ENCODE measurements at places on chromosomes 5 and 9.

- DNase-seq = no peak
Observed at GRCh38 chr5:119412279-119413227, 39.7 kb upstream of the HSD17B4 start.

DNA sequence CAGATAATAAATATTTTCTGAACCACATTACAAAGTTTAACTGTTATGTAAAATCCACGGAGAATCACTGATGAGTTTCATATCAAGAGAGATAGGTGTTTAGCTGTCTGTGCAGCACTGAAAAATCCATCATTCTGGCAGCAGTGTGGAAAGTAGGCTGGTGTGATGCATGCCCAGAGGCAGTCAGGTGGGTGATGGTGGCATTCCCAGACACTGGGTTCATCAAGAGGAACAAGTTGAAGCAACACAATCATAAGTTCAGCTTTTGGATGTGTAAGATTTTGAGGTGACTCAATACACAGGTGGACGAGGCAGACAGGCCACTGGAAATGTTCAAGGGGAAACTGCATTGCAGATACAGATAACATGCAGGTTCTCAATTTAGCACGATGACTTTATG is 11.9 kb downstream of the DNAH5 start:
- no peak for DNase-seq

DNA sequence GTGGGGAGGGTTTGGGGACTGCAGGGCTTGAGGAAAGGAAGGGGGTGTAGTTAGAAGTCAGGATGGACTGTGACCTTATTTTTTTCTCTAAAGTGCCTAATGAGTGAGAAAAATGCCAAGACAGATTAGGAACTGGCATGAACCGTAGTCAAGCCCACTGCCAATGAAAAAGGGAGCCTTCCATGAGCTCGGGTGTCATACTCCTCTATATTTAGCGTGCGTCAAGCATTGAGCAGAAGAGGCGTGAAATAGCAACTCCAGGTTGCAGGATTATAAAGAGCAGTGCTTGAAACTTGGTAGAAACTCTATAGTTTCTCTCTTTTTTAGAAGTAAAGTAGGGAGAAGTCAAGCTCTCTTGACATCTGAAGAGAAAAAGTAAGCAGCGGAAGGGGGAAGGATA is 1.8 kb downstream of the SGCD start:
- DNase-seq = no peak

DNA sequence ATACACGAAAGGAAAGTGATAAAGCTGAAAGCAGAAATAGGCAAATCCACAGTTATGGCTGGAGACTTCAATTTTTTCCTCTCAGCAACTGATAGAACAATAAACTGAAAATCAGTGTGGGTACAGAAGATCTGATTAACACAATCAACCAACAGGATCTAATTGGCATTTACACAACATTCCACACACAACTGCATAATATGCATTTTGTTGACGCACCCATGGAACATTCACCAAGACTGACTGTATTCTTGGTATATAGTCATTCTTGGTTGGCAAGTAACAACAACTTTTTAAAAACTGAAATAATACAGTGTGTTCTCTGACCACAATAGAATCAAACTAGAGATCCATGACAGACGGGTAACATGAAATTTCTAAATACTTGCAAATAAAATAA is 218.7 kb upstream of the S1PR3 start:
- DNase-seq = no peak

GRCh38 chr9:130444565-130445221 is at the start of gene ASS1:
Gene ASS1, plus strand, starts transcription at chr9:130444961. Its CDS starts 7,268 bp downstream, at chr9:130452229.
- DNase-seq = peak; percentile 21

GRCh38 chr9:116497095-116497890 is 189.8 kb upstream of the TRIM32 start:
- no peak for DNase-seq

- DNase-seq = no peak
Observed at GRCh38 chr5:113044776-113045465, 68.3 kb downstream of the DCP2 start.

GRCh38 chr9:135326633-135327152 is 152.9 kb upstream of the PPP1R26 start:
- no peak for DNase-seq

DNA sequence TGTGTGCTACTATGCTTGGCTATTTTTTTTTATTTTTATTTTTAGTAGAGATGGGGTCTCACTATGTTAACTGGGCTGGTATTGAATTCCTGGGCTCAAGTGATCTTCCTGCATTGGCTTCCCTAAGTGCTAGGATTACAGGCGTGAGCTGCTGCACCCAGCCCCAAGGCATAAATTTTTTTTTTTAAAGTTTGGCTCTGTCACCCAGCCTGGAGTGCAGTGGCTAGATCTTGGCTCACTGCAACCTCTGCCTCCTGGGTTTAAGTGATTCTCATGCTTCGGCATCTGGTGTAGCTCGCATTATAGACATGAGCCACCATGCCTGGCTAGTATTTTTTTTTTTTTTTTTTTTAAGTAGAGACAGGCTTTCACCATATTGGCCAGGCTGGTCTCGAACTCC is 70.3 kb downstream of the RAB24 start:
- DNase-seq = no peak

DNA sequence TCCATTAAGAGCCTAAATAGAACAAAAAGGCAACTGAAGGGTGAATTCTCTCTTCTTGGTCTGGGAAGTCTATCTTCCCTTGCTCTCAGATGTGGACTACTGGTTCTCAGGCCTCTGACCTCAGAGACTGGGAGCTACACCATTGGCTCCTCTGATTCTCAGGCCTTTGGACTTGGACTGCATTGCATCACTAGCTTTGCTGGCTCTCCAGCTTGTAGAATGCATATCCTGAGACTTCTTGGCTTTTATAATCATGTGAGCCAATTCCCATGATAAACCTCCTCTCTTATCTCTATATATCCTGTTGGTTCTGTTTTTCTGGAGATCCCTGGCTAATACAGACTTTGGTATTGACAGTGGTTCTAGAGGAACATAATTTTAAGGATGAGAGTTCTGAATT is 89.8 kb downstream of the PSAT1 start:
- no peak for DNase-seq

DNA sequence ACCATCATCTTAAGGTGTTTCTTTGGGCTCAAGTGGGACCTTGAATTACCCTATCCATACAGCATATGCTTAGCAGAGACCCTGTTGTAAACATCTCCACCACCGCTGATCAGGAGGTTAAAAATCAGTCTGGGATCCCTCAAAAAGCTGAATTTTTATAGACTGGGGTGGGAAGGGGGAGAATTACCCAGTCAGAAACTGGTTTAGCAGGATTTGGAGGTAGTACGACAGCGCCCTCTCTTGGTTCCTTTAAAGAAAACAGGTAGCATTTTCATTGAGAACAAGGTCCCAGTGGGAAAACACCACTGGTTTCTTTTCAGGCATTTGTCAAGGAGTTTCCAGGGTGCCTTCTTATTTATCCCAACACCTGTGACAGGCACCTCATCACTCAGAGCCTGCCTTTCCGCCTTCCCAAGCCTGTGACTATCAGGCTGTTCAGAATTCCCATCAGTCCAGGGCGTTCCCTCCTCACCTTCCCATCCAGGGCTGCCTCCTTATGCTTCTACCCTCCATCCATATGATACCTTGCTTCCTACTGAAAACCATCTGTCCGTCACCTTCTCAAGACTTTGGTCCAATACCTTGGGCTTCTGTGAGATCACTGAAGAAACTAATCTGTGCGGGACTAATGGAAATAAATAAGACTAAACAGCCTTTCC is 203.8 kb upstream of the RAI14 start:
- no peak for DNase-seq

- DNase-seq = no peak
Observed at GRCh38 chr5:85337435-85337834, 952.8 kb upstream of the EDIL3 start.

DNA sequence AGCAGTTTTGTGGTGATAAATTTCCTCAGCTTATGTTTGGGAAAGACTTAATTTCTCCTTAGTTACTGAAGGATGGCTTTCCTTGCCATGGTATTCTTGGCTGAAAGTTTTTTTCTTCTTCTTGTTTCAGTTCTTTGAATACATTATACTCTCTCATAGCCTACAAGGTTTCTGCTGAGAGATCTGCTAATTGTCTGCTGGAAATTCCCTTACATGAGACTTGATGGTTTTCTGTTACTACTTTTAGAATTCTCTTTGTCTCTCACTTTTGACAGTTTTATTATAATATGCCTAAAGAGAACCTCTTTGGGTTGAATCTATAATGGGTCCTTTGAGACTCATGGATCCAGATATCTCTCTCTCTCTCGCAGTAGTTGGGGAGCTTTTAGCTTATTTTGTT is 693.6 kb downstream of the PRELID2 start:
- DNase-seq = no peak

DNA sequence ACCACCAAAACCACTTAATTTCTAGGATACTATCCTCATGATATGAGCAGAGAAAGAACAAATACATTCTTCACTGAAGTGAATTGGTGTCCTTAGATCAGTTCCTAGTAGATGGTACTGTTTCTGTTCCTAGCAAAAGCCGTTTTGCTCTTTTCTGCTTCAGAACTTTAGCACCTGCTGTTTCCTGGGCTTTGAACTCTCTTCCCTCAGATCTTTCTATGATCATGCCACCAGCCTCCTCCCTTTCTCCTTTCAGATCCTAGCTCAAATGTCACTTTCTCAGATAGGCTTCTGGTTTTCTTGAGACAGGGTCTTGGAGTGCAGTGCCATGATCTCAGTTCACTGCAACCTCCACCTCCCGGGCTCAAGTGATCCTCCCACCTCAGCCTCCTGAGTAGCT is 118.0 kb downstream of the EGFLAM start:
- no peak for DNase-seq

DNA sequence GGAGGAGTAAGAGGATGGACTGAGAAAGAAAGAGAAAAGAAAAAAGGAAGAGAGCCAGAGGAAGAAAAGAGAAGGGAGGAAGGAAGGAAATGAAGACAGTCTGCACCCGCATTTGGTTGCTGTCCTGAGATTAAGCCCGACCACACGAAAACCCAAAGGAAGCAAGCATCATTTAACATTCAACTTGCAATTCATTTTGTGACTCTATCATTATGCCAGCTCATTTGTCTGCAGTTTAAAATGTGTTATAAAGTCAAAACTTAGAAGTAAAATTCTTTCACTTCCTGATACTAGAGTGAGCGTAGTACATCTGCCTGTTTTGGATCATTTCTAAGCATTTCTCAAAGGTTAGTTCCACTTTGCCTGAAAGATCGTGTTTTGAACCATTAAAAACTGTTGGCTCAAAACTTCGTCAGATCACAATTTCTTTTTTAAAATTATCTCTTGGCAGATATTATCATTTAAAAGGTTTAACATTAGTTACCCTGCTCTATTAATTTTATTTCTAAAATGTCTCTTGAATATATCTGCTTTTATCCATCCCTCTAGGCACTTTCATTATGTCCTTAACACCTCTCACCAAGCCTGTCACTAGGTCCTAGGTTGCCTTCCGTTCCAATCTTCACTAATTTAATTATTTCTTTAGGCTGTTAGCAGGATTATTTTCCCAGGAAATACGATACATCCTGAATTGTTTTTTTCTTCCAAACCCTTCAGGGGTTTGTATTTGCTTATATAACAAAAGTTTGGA is 240.9 kb downstream of the TLE4 start:
- DNase-seq = no peak

All from stimulated activated CD8-positive, alpha-beta memory T cell treated with anti-CD3 and anti-CD28 coated beads, Interleukin-15, amount 100 ng/mL, for 4 hours (primary cell).